Cardiac septum (tissue), 1 donor: ENCODE measurements at places on chromosomes 6 and 20. TPM values are rescaled to one million over a fixed set of nuclear protein-coding genes. Genes with fewer than 3 reads are reported as not detected.

The FOXP4 gene
- total RNA-seq = 20.3 TPM

The STMND1 gene
- not detected for total RNA-seq

The SLC26A8 gene
- 0.13 TPM for total RNA-seq

The ERVFRD-1 gene
- total RNA-seq = not detected

The SIRPB1 gene
- 0.92 TPM for total RNA-seq

The LAMA2 gene
- total RNA-seq = 344 TPM

The ACOT8 gene
- total RNA-seq = 24.9 TPM
